ENCODE measurements at places on chromosomes 16 and 17.
A peak's percentile ranks its signal among the peaks of the same experiment; 100 is the strongest.

DNA sequence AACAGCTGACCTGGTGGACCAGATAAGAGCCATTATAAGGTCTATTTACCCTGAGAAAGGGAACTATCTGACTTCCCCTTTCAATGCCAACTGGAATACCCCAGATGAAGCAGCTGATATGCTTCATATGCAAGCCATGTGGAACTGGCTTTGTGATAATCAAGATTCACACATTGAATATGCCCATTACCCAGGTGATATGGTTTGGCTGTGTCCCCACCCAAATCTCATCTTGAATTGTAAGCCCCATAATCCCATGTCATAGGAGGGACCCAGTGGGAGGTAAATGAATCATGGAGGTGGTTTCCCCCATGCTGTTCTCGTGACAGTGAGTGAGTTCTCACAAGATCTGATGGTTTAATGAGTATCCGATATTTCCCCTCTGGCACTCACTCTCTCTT lies 42.1 kb downstream of the IKZF3 start:
- DNase-seq: no peak

DNA sequence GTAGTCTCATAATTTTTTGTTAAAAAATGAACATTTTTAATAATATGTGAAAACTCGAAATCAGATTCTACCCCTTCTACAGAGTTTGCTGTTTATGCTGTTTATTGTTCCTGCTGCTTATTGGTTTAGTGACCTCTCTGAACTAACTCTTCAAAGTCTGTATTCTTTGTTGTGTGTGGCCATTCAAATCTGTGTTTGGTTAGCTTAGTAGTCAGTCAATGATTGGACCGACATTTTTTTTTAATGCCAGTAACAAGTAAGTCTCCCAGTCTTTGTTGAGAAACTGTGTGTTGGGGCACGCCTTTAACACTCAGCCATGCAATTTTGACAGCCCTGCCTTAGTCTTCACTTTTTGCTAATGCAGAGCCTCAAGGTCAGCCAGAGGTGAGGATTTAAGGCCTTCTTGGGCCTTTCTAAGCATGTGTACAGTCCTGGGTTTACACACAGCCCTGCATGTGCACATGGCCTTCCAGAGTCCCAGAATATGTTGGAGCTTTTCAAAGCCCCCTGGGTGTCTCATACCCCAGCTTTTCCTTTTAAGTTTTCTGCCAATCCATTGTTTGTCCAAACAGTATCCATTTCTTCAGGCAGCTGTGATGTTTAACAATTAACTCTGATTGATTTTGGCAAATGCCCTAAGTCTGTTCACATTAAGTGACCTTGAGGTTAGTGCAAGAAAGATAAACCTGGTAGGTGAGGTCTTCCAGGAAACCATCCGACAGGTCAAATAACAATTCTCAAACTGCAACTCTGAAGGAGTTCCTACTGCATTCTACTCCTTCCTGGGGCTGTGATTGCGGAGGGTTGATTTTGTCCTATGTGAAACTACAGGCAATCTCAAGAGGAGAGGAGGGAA lies 389.3 kb downstream of the PMP22 start:
- DNase-seq: no peak

- no peak for DNase-seq
These were observed 105.8 kb downstream of the CMIP start for GRCh38 chr16:81550432-81550808.

GRCh38 chr17:33990943-33991706 lies 264.0 kb upstream of the CCL2 start:
- DNase-seq: no peak

GRCh38 chr17:60388742-60389141 lies 3.2 kb downstream of the USP32 start:
- DNase-seq: no peak

GRCh38 chr16:14362774-14363371 lies 267.2 kb downstream of the PARN start:
- no peak for DNase-seq

DNA sequence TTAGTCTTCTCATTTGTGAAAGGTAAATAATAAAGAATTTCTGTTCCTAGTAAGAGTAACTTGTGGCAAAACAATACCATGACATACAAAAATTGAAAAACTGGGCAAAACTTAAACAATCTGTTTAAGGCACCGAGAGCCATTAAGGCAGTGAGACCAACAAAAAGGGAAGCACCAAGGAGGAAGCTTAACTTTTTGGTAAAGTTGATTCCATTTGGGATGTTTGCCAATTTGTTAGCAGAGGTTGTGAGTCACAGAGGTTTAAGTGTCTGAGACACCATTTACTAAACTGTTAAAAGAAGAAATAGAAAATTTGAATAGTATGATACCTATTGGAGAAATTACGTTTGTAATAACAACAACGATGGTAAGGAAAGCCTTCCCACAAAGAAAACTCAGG lies 4.9 kb downstream of the SLC35G3 start:
- no peak for DNase-seq

DNA sequence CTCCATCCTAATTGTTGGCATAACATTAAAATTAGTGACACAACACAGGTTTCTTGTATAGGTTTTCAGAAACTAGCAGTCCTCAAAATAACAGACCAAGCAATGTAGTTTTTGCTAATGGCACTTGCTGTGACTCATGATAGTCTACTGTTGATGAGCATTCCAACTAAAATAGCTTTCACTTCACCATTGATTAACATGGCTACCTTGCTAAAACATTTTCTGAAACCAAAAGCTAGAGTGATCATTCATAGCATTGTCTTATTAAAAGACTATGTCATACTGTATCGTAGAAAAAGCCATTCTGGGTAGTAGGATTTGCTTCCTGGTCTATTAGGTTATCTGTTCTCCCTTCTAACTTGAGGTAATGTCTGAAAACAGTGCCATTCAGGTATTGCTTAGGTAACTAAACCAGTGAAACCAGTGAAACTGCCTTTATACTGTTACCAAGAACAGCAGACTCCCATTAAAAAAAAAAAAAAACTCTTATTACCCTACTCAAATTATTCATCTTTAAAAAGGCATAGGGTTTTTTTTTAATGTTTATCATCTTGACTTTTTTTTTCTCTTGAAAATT lies 2.5 kb upstream of the CLTC start:
- no peak for DNase-seq

GRCh38 chr16:70635336-70636016 lies 10.9 kb upstream of the IL34 start:
- DNase-seq: peak; percentile 77

- no peak for DNase-seq
These were observed 83.4 kb downstream of the FOXL1 start for GRCh38 chr16:86661706-86662105.

DNA sequence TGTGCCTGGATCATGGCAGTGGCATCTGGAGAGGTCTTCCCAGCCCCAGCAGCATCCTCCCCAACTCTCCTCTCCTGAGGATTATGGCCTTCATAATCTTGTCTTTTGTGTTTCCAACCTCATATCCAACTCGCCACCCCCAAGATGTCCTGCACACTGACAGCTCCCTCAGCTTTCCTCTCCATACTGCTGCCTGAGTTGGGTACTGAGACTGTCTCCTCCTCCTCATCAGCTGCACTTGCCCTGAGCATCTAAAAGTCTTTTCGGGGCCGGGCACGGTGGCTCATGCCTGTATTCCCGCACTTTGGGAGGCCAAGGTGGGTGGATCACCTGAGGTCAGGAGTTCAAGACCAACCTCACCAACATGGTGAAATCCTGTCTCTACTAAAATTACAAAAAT lies 2.0 kb downstream of the CD300LB start:
- DNase-seq: no peak

GRCh38 chr16:71883168-71883848 lies 674 bp downstream of the ZNF821 start:
- no peak for DNase-seq

DNA sequence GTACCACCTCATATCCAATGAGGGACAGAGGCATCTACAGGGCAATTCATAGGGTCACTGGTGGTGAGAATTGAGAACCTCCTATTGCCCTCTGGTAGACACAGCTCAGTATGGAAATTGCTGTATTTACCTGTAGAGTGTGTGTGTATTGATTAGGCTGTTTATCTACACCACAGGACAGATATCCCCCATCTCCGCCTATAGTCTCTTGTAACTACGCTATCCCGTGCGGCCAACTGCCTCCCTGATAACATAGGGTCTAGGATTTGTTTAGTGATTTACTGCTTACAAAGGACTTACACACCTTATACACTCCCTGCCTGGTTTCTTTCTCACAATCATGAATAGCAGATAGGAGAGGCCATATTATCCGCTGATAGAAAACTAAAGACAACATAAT lies 1.7 kb upstream of the STAT3 start:
- no peak for DNase-seq

- DNase-seq: no peak
These were observed 298.1 kb upstream of the IRX5 start for GRCh38 chr16:54632322-54633220.

DNA sequence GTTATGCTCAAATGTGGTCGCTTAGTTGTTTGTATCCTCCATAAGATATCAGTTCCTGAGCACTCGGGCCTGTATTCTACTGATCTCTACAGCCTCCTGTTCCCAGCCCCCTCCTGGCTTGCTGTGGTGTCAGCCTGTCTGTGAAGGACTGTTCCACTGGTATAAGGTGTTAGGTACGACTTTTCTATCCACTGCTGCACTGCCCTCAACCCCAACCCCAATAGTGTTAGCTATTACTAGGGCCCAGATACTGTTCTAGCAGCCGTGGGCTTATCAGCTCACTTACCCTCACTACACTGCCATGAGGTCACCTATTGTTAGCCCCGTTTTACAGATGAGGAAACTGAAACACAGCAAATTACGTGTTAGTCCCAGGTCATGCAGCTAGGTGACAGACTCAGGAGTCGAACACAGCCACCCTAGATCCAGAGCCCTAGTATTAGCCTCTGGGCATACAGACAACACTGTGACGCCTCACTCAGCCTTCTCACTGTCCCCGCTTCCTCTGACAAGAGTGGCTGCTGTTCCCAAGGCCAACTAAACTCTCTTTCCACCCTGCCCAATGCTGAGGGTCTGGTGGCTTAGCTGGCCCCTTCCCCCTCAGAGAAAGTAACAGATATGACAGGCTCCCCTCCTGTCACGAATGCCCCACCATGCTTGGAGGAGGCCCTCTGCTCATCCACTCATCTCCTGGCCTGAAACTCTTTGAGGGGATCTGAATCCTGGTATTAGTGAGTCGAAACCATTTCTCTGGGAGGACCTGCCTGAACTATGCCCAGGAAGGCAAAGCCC lies 25.6 kb upstream of the ZNF652 start:
- no peak for DNase-seq

DNA sequence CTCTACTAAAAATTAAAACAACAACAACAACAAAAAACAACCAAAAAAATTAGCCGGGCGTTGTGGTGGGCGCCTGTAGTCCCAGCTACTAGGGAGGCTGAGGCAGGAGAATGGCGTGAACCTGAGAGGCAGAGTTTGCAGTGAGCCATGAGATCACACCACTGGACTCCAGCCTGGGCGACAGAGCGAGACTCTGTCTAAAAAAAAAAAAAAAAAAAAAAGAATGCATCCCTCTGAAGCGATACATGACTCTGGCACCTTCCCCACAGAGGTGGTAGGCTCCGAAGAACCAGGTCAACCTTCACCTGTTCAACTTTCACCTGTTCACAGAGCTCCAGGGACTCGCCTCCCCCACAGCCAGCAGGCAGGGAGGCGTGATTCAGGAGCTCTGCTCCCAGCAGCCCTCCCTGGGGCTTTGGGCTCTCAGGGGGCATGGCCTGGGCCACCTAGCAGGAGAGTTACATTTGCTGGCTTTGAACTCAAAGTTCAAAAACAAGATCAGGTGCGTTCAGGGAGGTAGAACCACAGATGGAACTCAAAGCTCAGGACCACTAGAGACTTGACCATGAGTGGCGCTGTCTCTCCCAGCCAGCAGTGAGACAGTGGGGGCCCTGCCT lies 5.6 kb downstream of the VAC14 start:
- no peak for DNase-seq

DNA sequence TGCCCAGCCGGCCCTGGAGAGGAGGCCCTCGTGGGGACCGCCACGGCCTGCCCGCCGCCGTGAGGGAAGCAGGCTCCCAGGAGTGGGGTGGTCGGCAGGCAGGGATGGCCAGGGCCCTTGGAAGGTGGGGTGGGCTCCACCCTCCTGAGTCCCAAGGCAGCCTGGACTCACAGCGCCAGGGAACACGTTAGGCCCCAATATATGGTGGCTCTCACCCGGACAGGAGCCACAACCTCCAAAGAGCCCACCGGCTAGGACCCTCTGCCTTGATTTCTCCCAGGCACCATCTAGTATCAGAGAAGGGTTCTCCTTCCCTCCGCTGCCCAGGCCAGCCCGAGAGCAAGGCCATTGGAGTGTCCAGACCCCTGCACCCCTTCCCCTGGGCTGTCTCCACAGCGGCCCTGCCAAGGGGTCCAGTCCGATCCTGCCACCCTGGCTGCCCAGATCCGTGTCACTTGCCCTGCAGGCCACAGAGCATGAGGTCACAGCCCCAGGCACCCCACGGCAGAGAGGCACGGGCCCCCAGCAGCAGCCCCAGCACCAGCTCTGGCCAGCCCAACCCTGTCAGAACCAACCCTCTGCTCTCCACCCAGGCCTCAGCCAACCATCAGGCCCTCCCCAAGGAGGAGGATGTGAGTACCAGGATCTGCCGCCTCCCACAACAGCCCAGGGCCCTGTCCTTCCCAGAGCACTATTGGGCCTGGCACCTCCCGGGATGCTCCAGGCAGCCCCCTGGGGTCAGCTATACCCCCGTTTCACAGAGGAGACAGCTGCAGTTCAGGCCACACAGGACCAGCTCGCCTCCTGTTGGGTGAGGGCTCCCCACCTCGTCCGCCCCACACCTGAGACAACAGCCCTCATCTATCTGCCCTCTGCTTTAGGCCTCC lies 1.1 kb upstream of the AXIN1 start:
- no peak for DNase-seq

- no peak for DNase-seq
These were observed 362.1 kb downstream of the HS3ST4 start for GRCh38 chr16:26053889-26054288.

DNA sequence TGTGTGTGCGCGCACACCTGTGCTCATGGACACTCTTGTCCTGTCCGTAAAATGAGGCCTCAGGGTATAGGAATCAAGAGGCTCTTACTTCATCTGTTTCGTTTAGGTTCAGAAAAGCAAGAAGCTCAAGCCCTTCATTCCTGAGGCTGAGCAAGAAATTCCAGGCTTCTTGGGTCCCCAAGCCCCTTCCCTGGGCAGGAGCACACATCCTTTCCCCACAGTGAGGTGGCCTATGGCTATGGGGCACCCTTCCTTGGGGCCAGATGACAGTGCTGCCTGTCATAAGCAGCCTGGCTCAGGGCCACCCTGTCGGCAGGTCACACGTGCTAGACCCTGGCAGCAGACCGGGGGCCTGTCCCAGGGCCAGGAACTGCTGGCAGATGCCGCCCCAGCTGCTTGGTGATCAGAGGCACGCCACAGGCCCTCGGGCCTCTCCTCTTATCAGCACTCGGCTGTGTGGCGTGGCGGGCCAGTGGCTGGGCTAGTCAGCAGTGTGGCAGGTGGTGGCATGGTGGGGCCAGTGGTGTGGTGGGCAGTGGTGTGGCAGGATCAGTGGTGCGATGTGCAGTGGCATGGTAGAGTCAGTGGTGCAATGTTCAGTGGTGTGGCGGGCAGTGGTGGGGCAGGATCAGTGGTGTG lies 50.2 kb downstream of the NKD1 start:
- DNase-seq: no peak

Measured in brain pericyte (primary cell).